ENCODE measurements at places on chromosomes 6 and 20. TPM values are rescaled to one million over a fixed set of nuclear protein-coding genes. Genes with fewer than 3 reads are reported as not detected.

The TMEM217 gene
- total RNA-seq: 1.6 TPM

The MCCD1 gene
- total RNA-seq: not detected

The TMEM170B gene
- 3.2 TPM for total RNA-seq

DNA sequence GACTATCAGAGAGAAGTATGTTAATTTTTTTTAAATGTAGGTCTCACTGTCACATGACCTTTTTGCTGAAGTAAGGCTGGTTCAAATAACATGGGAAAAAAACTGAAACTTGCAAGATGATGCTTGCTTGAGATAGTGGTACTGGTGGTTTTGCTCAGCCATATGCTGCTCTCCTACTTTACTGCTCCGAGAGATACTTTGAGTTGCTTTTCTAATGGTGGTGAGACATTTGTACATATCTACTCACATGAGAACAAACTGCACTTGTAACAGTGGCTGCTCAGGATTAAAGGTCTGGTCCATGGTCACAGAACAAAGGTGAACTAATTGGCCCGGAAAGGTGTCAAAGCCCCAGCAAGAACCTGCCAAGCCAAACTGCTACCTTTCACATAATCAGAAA lies 106.2 kb upstream of the BEND3 start:
- H3K27me3 ChIP-seq: no peaks in the 10 kb centered on the region
- no peak overlapping the region for H3K4me3 ChIP-seq
- H3K4me1 ChIP-seq: no peaks in the 10 kb centered on the region
- H3K27ac ChIP-seq: no peak overlapping the region
- H3K36me3 ChIP-seq: no peaks in the 10 kb centered on the region

- no peaks in the 10 kb centered on the region for H3K27me3 ChIP-seq
- H3K4me1 ChIP-seq: no peaks in the 10 kb centered on the region
- no peak overlapping the region for H3K27ac ChIP-seq
- no peak overlapping the region for H3K4me3 ChIP-seq
- no peaks in the 10 kb centered on the region for H3K36me3 ChIP-seq
- DNase-seq: no peak
Observed at GRCh38 chr6:82268301-82268846, 20.8 kb upstream of the IBTK start.

DNA sequence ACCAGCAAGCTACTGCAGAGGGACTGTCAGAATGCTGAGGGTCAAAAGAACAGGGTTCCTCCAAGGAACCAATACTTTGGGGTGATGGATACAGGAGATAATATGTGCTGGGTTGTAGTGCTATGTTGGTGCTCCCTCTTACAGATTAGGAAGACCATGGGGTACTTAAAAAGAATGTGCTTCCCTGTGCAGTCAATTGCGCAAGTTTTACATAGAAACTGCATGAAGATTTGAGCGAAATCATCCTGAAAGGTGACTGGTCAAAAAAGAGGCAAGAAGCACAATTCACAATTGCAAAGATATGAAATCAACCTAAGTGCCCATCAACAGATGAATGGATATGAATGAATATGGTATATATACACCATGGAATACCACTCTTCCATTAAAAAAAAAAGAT lies 33.9 kb downstream of the GABRR1 start:
- H3K27ac ChIP-seq: no peak overlapping the region
- H3K4me1 ChIP-seq: no peaks in the 10 kb centered on the region
- DNase-seq: no peak
- no peaks in the 10 kb centered on the region for H3K36me3 ChIP-seq
- no peak overlapping the region for H3K4me3 ChIP-seq

DNA sequence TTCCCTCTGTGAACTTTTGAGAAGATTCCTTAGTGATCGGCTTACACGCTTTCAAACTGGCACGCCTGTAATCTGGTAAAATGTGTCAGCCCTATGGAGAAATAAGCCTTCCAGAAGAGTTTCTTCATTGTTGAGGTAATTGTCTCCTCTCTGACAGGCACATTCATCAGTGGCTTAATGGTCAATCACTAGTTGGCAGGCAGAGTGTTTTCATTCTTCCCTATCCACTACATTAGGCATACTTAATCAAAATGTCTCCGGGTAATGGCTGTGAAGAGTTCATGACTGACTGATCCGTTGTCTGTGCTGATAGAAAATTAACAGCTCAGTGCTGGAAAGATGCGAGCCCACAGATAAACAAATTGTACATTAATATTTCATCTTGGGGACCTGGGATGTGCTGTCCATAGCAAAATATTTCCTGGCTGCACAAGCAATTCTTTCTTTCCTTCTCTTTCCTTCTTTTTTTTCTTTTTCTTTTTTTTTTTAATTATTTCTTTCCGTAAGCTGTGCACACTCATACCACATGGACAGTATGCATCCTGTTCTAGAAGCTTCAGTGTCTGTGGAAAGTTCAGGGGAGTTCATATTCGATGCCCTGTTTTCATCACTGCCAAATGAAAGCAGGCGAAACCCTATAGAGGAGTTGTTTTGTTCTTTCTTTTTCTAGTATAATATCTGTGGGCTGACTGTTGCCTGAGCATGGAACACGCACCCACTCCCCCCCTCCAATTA lies 31.4 kb downstream of the TSHZ2 start:
- H3K27ac ChIP-seq: peak overlapping the region; percentile 88
- DNase-seq: no peak
- no peaks in the 10 kb centered on the region for H3K36me3 ChIP-seq
- peaks cover 59% of the 10 kb centered on the region for H3K4me1 ChIP-seq
- no peak overlapping the region for H3K4me3 ChIP-seq

GRCh38 chr20:20837574-20838021 lies 125.2 kb upstream of the RALGAPA2 start:
- H3K27me3 ChIP-seq: no peaks in the 10 kb centered on the region
- no peaks in the 10 kb centered on the region for H3K36me3 ChIP-seq
- H3K4me3 ChIP-seq: no peak overlapping the region
- peak; percentile 16 for DNase-seq
- H3K4me1 ChIP-seq: no peaks in the 10 kb centered on the region
- H3K27ac ChIP-seq: no peak overlapping the region

- H3K27ac ChIP-seq: peak overlapping the region; percentile 25
- peaks cover 9% of the 10 kb centered on the region for H3K36me3 ChIP-seq
- no peaks in the 10 kb centered on the region for H3K4me1 ChIP-seq
Observed at GRCh38 chr20:4781637-4782377, 60.1 kb downstream of the PRND start.

DNA sequence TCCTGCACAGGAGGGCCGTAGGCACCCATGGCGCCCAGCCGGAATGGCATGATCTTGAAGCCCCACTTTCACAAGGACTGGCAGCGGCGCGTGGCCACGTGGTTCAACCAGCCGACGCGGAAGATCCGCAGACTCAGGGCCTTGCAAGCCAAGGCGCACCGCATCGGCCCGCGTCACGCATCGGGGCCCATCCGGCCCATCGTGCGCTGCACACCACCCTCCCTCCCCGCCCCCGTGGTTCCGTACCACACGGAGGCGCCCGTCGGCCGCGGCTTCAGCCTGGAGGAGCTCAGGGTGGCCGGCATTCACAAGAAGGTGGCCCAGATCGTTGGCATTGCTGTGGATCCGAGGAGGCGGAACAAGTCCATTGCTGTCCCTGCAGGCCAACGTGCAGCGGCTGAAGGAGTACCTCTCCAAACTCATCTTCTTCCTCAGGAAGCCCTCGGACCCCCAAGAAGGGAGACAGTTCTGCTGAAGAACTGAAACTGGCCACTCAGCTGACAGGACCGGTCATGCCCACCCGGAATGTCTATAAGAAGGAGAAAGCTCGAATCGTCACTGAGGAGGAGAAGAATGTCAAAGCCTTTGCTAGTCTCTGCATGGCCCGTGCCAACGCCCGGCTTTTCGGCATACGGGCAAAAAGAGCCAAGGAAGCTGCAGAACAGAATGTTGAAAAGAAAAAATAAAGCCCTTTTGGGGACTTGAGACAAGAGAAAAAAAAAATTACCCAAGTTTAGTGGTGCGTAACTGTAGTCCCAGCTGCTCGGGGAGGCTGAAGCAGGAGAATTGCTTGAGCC lies 9.9 kb upstream of the NCOA5 start:
- H3K27me3 ChIP-seq: peaks cover 8% of the 10 kb centered on the region
- H3K4me3 ChIP-seq: no peak overlapping the region
- no peaks in the 10 kb centered on the region for H3K36me3 ChIP-seq
- no peak overlapping the region for H3K27ac ChIP-seq
- no peaks in the 10 kb centered on the region for H3K4me1 ChIP-seq

DNA sequence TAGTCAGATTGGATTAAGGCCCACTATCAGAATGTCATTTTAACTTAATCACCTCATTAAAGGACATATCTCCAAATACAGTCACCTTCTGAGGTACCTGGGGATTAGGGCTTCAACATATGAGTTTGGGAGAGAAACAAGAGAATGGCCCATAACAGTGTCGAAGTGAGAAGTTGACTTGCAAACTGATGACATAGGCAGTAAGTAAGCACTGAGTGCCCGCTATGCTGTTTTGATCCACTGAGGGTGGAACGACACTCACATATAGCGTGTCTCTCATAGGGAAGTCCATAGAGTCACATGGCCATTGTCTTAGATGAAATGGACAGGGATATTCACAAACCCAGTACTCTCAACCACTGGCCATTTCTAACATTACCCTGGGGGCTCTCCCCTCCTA lies 264.2 kb downstream of the SAMD5 start:
- DNase-seq: no peak
- H3K27me3 ChIP-seq: no peaks in the 10 kb centered on the region
- no peaks in the 10 kb centered on the region for H3K36me3 ChIP-seq
- no peak overlapping the region for H3K27ac ChIP-seq
- no peak overlapping the region for H3K4me3 ChIP-seq
